ENCODE measurements at places on chromosomes 6 and 20. TPM values are rescaled to one million over a fixed set of nuclear protein-coding genes. Genes with fewer than 3 reads are reported as not detected.

ALDH5A1 gene
- 2.4 TPM for polyA plus RNA-seq

CST2 gene
- not detected for polyA plus RNA-seq

MUC22 gene
- polyA plus RNA-seq = 0.03 TPM

DNA sequence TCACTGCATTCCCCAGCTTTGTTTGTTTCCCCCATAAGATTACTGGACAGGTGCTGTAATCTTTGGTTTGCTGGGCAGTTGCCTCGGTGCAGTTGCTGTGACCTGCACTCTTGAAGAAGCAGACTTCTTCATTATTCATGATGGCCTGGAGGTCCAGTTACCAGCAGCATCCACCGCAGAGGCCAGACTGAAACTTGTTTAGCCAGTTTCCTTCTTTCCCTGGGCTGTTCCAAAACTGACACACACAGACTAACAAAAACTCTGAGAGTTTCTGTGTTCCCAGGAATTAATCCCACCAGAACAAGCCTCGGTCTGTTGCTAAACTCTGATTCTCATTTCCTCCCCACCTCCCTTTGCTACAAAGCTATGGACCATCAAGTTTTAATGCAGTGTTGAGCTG lies 144.1 kb downstream of the QRSL1 start:
- no peak for DNase-seq

CNKSR3 gene
- polyA plus RNA-seq = 0.25 TPM

DNA sequence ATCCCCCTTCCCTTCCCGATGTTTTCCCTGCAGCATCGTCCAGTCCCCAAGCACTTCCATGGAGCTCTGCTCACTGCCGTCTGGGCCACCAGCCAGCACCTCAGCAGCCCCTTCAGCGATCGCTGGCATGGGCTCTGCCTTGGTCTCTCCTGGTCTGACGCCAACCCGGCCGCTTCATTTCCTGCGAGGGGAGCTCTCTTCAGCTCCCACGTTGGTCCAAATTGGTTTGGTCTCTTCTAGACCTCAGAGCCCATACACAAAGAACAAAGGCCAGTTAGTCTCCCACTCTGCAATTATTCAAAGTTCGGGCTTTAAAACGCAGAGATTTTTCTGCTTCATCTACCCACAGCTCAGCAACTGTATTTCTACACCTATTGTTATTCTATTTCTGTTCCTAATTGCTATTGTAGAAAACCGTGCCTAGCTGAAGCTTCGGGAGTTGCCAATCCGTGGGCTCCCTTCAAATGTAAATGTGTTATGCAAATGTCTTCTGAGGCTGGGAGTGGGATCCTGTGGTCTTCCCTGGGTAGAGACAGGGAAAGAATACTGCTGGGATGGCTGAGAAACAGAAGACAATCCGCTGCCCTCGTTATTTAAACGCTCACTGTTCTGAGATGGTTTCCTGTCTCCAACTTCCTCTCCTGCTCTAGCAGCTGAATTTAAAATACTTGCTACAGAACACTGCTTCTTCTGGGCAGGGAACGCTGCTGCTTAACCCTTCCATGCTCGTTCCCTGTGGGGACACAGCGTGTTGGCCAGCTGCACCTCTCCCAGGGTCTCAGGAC lies 154.2 kb upstream of the QKI start:
- DNase-seq = no peak

SLC17A1 gene
- not detected for polyA plus RNA-seq

DNA sequence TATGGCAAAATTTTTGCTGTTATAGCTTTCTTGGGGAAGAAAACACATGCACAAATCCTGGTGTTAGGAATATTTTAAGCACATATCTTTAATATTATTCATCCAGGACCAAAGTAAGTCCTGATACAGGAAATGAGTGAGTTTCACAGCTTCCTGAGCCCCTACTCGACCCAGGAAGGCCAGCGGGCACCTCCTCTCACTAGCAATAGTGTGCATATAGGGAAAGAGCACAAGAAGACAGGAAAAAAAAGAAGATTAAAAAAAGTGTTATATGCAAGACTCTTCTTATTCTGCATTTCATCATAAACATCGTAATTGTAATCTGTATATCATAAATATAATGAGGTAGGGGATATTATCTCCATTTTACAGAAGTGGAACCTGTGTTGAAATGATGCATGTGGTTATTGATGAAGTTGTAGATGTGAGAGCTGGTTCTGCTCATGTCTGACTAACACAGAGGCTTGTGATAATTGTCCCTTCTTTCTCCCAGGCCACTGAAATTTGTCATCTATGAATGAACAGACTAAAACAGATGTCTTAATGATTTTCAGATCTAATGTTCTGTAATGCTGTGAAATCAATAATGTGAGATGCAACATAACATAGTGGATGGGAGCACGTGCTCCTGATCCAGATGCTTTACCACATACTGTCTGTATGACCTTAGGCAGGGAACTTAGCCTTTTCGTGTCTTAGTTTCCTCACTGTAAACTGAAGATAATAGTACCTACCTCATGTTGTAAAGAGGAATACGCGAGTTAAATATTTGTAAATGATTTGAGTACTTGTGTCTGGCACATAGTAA lies 101.2 kb downstream of the MYO6 start:
- no peak for DNase-seq
